Stimulated activated CD4-positive, alpha-beta T cell treated with anti-CD3 and anti-CD28 coated beads, Interleukin-12 subunit alpha, Interleukin-12 subunit beta, amount 100 ng/mL, for 48 hours (primary cell): ENCODE measurements at places on chromosomes 6 and 20.

GRCh38 chr6:128421788-128422187, 98.6 kb downstream of the PTPRK start:
- no peak for DNase-seq

- DNase-seq, result no peak
These were observed 141.1 kb upstream of the AFDN start for GRCh38 chr6:167685654-167686053.

DNA sequence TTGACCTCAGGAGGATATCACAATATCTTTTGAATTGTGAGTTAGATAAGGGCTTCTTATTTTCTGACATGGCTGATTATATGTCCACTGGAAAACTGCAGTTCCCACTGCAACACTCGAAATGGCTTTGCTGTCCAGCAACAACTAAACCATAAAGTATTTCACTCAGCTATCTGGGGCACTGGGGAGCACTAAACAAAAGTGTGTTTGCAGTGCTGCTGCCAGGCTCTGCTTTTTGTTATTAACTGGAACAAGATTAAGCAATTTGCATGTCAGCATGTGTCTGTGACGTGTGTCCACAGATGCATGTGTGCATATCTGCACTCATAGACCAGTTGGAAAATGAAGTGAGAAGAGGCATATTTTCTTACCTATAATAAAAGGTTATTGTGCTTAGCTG, 107.8 kb upstream of the CCN2 start:
- no peak for DNase-seq

- DNase-seq, result no peak
These were observed 30.4 kb downstream of the BFSP1 start for GRCh38 chr20:17500826-17501225.

- no peak for DNase-seq
These were observed 246.0 kb downstream of the EYA4 start for GRCh38 chr6:133487174-133487573.

DNA sequence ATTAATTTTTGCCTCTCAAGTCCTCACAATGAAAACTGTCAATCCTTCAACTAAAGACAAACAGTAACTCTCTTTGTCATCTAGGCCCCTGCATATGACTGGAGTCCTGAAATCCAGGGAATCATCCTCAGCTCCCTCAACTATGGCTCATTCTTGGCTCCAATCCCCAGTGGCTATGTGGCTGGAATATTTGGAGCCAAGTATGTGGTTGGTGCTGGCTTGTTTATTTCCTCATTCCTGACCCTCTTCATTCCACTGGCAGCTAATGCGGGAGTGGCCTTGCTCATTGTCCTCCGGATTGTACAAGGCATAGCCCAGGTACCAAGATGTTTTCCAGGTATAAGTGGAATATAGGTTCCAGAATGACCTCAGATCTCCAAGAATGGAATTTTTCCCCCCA, 15.4 kb downstream of the SLC17A4 start:
- no peak for DNase-seq
